ENCODE measurements at places on chromosomes 3 and 15. TPM values are rescaled to one million over a fixed set of nuclear protein-coding genes. Genes with fewer than 3 reads are reported as not detected.

DNA sequence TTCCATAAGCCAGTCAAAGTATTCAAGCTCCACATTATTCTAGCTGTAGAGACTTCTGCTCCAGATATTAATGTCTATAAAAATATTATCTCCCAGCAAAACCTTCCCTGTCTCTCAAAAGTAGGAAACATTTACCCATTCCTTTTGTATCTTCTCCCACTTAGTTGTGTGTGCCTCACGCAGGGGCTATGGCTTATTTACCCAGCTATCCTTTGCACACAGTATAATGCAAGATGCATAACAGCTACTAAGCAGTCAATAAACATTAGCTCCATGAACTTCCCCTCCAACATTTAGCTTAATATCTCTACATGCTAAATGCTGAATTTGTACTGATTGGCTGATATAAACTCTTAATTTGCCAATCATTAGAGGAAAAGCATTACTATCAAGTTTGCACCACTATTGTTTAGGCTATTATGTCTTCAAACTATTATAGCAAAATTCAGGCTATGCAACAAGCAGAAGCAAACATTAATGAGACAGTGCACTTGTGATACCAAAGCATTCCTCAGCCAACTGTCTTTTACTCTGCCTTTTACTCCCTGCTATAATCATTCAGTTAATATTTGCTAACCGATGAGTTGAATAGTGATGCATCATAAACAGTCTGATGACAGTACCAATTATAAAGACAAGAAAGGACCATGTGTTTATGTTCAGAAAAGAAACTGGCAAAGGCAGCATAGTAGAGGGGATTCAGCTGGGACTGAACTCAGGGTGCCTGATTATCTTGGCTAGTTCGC, 81.2 kb downstream of the PLCH1 start:
- no peak for ATAC-seq

DNA sequence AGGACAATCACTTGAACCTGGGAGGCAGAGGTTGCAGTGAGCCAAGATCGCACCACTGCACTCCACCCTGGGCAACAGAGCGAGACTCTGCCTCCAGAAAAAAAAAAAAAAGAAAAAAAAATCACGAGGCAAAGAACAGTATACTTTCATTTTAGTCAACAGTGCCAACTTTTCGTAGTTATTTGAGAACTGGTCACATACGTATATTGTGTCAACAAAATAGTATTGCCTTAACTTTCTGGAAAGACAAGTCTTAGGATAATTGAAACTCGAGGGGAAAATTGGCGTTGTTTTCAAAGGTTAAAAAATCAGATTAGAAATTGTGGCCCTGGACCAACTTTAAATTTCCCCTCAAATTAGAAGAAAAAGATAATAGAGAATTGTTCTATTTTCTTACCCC, 13.8 kb downstream of the GMPS start:
- ATAC-seq, result no peak

DNA sequence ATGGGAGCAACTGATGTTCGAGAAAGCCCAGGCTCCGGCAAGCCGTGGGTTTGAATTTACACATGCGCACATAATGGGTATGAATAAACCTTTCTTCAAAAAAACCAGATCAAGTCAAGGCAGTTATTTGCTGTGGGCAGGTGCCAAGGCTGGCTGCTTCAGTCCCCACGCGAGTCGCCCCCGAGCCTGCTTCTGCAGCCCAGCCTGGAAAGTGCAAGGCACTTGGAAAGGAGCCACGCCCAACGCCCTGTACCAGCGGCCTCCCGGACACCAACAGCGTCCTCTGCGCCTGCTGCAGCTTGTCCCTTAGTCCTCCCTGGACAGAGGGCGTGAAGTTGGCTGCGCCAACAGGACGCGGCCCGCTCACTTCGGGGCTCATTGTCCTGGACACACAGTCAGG, 68.9 kb downstream of the KLF15 start:
- ATAC-seq, result no peak

GRCh38 chr3:119792270-119792669, 10.4 kb downstream of the NR1I2 start:
- ATAC-seq, result no peak

- ATAC-seq, result no peak
These were observed 451.0 kb downstream of the MFSD1 start for GRCh38 chr3:159252772-159253384.

- no peak for ATAC-seq
These were observed 35.1 kb upstream of the THSD4 start for GRCh38 chr15:71080166-71080565.

DNA sequence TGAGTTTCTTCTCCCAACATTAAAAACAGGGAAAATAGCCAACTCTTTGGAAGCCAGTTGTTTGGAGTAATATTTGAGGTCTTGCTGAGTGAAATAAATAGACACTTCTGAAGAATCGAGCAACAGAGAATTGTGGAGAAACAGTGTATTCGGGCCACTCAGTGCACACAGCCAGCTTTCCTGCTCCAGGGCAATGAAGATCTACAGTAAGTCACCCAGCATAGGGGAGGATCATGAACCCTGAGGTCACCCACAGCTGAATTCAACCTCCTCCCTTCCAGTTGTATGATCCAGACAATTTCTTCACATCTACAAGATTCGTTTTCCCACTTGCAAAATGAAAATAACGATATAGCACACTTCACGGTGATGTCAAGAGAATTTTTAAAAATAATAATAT, 161.7 kb upstream of the BCL6 start:
- ATAC-seq, result peak; percentile 65

- no peak for ATAC-seq
These were observed 48.5 kb upstream of the SLC4A7 start for GRCh38 chr3:27532426-27533260.

DNA sequence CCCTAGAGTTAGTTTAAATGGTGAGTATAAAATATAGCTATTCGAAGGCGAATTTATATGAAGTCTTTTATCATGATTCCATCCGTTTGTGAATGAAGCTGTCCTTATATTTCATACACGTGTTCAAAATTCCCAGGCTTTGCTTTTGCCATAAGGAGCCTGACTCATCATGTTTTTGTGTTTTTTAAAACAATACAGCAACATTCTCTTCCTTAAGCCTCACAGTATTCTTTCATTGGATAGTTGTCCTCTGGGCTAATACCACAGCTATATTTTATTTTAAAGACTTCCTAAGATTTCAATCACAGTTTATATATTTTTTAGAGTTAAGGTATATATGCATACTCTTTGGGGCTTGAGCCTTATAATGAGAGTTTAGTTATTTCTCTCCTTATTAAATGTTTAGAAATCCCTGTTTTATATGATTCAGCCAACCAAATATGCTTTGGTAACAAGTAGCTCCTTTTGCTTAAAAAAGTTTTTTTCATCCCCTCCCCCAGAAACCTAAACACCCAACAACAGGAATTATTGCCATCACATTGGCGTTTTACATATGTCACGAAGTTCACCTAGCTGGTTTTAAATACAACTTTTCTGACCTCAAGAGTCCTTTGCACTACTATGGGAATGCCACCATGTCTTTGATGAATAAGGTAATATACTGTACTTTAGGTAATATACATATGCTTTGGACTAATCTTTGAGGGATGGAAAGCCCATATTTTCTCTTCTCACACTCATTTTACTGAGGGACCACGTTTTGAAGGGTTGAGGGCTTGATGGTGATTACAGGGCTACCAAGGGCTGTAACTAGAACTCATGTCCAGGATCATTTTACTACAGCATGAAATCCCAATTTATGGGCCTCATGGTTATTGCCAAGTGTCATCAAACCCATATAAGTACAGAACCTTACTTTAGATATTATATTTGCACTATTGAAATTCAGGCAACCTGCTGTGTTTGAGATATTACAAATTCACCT, 28.5 kb downstream of the ST3GAL6 start:
- no peak for ATAC-seq

DNA sequence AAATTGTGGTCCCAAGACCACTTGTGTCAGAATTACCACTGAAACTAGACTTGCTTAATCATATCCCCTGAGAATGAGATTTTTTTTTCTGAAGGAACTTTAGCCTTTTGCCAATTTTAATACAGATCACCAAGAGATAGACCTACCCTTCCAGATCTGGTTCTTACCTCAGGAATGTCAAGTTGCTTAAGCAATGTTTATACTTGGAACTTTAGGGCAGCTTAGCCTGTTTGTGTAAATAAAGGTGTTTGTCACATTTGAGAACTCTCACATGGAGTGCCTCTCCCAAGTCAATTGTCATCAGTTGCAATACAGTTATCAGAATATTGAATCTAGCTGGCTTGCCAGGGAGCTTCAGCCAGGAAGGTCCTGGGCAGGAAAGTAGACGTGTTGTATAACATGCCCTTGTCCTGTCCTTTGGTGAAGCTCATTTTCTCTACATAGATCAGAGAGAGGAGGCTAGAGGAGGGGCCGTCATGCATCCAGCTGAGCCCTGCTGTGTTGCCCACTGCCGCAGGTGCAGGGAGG, 3.9 kb downstream of the GPD1L start:
- no peak for ATAC-seq

GRCh38 chr3:10116138-10116460, 624 bp downstream of the BRK1 start:
- no peak for ATAC-seq

GRCh38 chr3:172919297-172919683, 168.8 kb downstream of the ECT2 start:
- no peak for ATAC-seq

- ATAC-seq, result no peak
These were observed 52.8 kb upstream of the UTS2B start for GRCh38 chr3:191383124-191383523.

- ATAC-seq, result no peak
These were observed 23.5 kb upstream of the HES1 start for GRCh38 chr3:194112120-194113106.

- no peak for ATAC-seq
These were observed 46.1 kb downstream of the AAGAB start for GRCh38 chr15:67208396-67208795.

GRCh38 chr3:171399842-171400241, 60.4 kb downstream of the TNIK start:
- no peak for ATAC-seq

DNA sequence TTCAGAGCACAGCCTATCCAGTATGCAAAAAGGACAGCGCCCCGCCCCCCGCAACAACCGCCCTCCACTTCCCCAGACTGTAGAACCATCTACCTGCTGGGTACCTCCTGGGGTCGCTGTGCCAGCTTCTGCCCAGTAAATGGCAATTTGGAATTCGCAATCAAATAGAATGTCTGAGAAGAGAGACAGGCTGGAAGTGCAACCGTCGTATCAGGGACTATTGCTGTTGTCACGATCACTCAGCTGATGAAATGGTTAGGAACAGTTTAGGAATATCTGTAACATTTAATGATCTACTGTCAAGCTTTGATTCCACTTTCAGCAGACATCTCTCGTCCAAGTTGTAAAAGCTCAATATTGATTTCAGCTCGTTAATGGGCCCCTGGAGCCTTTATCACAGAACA, 13.3 kb upstream of the PARL start:
- no peak for ATAC-seq

DNA sequence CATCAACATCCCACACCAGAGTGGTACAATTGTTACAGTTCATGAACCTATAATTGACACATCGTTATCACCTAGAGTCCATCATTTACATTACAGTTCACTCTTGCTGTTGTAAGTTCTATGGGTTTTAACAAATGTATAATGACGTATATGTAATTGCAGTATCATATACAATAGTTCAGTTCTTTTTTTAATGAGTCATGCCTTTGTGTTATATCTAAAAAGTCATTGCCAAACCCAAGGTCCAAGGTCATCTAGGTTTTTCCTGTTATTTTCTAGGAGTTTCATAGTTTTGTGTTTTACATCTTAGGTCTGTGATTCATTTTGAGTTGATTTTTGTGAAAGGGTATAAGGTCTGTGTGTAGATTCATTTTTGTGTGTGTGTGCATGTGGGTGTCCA, 160.9 kb upstream of the GALNT15 start:
- no peak for ATAC-seq

GRCh38 chr3:64588380-64588779, 99.4 kb downstream of the ADAMTS9 start:
- ATAC-seq, result no peak

- ATAC-seq, result no peak
These were observed 1.5 kb upstream of the OR4F15 start for GRCh38 chr15:101810456-101810855.

DNA sequence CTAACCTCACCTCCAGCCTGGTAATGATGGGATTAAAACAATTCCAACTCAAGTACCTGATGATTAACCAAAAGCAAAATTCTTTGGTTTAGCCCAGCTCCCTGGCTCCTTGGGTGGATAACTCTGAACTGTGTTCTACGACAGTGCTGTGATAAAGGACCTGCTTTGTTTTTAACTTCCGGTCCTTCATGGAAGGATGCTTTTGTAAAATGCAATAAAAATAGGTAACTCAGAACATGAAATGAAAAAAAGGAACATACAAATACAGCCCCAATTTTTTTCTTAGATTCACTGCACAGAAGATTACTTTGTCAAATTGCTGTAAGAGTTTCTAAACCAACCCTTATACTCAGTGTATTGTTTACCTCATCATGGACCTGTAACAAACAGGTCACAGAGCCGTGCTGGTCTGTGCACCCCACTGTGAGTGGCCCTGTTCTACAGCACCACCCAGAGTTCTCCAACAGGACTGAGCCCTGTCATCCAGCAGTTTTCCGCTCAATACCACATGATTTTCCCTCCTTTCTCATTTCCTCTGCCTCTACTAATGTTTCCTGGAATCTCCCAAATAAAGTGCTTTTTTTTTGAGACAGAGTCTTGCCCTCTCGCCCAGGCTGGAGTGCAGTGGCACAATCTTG, 4.9 kb upstream of the PCYT1A start:
- no peak for ATAC-seq

DNA sequence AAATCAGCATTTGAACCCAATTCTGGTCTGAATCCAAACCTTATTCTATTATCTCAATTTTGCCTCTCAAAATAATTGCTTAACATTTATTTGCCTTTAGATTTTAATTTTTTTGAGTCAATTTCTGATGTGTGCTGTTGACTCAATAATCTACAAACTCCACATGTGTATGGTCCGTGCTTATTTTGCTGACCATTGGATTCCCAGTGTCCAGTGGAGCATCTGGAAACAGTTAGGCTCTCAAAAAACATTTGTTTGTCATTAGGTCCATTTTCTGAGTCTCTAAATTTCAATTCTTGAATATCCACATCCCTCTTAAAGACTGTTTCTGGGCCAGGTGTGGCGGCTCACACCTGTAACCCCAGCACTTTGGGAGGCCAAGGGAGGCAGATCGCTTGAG, 19.2 kb upstream of the MYZAP start:
- ATAC-seq, result no peak

- no peak for ATAC-seq
These were observed 184.9 kb downstream of the FAM43A start for GRCh38 chr3:194870394-194871110.

GRCh38 chr3:20324664-20325478, 138.9 kb upstream of the SGO1 start:
- ATAC-seq, result no peak

CHRFAM7A gene
- total RNA-seq, result 1.4 TPM

UBE2Q2 gene
- total RNA-seq, result 50.6 TPM

LRRC3B gene
- total RNA-seq, result 3.1 TPM

DTWD1 gene
- 29.7 TPM for total RNA-seq

TRAIP gene
- 1.6 TPM for total RNA-seq

LRRN1 gene
- 3.1 TPM for total RNA-seq

TGM5 gene
- total RNA-seq, result not detected

ADAMTS17 gene
- 13.5 TPM for total RNA-seq

CCNB2 gene
- 5.1 TPM for total RNA-seq

TP63 gene
- total RNA-seq, result not detected

COLQ gene
- 0.57 TPM for total RNA-seq

Measured in gastroesophageal sphincter (tissue), 4 donors.